ENCODE measurements at places on chromosomes 3 and 15.

DNA sequence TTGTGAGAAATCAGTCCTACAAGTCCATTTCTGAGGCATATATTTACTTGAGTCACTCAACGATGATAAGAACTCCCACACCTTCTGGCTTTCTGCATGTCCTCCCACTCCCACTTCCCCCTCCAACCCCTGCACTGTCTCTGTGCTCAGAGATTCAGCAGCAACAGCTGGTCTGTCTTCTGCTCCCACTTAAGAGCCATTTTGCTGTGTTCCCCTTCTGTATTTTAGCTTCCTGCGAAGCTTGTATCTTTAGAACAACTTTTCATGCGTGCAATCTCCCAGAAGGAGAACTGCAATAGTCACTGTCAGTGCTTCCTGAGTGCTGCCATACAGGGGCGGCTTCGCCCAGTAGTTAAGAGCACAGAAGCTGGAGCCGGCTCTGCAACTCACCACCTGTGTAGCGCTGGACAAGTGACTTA is 90.0 kb upstream of the SPATA12 start:
- no peak for DNase-seq

- no peak for DNase-seq
Measured at GRCh38 chr15:68990231-68990991, 24.1 kb upstream of the NOX5 start.

DNA sequence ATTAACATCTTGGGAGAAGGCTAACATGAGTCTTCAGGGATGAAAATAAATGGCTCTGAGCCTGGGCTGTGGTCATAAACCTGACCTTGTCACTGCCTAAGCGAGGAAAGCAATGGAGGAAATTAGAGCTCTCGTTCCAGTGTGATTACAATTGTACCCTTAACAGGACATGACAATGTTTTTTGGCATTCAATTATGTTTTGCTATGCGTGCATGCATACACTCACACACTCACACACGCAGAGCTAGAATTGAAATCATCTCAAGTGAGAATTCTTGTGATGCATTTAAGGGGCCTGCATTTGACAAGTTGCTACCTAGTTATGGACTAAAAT is 24.1 kb downstream of the ZNF80 start:
- no peak for DNase-seq

- no peak for DNase-seq
Measured at GRCh38 chr3:159649951-159650350, 338.7 kb upstream of the IL12A start.

- DNase-seq, result no peak
Measured at GRCh38 chr15:96312641-96313335, 17.7 kb upstream of the NR2F2 start.

DNA sequence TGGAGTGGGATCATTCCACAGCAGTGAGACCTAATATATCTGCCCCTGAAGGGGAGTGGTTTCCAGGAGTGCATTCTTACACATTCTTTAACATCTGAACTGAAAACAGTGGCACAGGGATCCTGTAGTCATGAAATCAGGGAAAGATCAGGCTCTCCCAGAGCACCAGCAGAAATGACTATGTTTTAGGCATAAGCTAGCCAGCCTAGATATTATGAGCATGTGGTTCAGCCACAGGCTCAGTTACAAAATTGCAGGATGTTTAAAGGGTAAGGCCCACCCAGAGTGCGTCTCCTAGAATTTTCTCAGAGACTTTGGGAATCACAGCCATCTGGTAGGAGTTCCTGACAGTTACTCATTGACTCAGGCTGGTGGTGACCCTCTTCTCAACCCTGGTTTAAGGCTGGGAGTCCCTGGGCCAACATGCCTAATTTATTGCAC is 20.9 kb downstream of the FSTL1 start:
- DNase-seq, result no peak

- DNase-seq, result no peak
Measured at GRCh38 chr3:160676547-160677303, at the start of gene ARL14. ARL14 (plus strand) TSS chr3:160677160; CDS start chr3:160677347, 187 bp downstream.

- DNase-seq, result peak; percentile 15
Measured at GRCh38 chr3:112013058-112013783, 14.5 kb downstream of the TAGLN3 start.

DNA sequence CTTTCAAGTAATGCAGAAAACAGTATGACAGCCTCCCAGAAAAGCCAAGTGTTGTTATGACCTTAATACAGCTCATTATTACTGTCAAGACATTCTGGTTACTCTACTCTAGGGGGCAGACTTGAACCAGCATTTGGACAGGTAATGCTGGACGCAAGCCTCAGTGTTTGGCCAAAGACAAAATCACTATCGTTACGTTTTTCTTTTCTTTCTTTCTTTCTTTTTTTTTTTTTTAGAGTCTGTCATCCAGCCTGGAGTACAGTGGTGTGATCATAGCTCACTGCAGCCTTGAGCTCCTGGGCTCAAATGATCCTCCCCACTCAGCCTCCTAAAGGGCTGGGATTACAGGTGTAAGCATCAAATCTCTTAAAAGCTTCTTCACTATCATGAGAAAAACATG is 29.4 kb upstream of the TMEM45A start:
- DNase-seq, result no peak

DNA sequence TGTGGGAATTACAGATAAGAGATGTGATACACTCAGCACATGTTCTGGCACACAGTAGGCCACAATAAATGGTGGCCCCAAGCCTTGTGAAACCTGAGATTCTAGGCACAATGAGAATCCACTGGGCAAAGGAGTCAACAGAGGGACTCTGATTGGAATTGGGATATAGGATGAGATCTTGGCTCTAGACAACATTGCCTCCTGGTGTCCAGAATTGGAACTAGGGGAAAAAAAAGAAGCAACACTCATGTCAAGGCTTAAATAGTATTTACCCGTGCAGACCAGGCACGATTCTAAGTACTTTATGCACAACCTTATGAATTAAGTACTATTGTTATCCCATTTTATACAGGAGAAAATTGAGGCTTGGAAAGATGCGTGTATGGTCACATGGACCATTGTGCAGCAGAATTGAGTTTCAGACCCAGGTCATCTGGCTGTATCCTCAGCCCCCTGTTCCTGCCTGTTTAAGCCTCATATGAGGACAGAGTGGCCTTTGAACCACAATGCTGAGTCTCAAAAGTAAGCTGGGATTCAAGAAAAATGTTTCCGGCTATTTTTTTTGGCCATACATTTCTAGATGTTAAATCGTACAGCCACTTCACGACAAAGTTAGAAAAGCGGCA is 124.8 kb downstream of the SV2B start:
- DNase-seq, result no peak

GRCh38 chr15:26555898-26556297 is 217.0 kb downstream of the GABRB3 start:
- no peak for DNase-seq

DNA sequence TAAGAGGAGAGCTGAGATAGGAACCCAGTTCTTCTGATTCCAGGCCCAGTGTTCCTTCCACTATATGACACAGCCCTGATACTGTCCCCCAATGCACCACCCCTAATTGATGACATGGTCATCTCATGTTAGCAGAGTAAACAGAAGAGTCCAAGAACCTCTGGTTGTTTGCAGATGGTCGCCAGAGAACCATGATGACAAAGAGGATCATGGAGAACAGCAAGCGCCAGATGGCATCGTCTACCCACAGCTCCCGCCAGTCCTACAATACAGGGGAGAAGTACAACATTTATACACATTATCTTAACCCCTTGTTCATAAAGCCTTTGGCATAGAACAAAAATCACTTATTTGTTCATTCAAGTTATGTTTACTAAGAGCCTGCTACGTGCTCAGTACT is 18.5 kb upstream of the VPS39 start:
- DNase-seq, result no peak

- DNase-seq, result no peak
Measured at GRCh38 chr15:70182858-70183695, 85.4 kb upstream of the TLE3 start.

- DNase-seq, result no peak
Measured at GRCh38 chr3:41684797-41685735, 276.8 kb downstream of the ULK4 start.

GRCh38 chr3:53780171-53780570 is 66.0 kb downstream of the CHDH start:
- no peak for DNase-seq

DNA sequence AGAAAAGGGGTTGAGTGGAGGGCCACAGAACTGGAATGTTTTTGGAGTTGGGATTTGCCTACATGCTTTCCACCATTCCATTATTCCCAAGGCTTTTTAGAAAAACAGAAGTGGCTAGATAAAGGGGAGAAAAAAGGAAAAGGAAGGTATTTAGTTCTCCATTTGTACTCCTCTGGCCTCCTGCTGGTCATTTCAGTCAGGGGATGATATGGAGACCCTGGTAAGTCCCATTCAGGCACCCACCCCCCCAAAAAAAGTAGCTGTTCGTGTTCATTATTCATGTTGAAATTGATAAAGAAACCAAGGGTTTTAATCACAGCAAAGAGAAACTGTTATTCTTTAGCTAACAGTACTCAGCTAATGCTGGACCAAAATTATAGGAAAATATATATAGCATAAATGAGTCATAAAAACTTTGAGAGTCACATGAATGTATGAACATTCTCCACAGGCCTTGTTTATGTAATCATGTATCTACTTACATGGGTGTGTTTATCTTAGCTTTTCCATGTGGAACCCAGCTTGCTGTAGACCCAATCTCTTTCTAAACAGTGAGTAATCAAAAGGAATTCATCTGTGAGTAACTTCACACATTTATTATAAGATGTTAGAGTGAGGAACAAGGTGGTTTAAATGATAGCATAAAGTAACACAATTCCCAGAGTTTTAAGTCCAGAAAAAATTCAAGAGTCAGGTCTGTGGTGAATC is 167.2 kb downstream of the KCNMB2 start:
- DNase-seq, result no peak

DNA sequence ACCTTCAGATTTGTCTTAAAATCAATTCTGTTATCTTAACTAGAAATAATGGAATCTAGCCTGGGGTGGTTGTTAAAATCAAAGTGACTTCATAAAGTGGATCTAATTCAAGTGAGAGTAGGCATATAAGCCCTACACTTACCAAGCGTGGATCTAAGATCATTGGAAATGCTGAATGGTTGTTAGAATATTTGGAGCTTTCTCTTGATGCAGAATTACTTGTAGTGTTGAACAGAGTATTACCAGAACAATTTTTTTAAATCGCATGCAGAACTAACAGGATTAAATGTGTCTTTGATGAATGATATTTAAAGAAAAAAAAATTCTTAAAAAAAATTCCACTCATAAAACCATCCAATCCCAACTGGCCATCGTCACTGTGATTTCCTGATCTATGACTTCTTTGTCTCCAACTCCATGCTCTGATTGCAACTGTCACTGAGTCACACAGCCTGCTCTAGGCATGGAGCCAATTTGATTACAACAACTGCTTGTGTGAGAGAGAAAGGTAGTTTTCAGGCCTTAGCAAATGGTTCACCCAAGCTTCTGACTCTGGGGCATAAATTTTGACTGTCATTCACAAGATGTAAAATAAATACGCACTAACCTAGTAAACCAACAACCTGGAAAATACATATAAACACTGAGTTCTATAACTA is 25.9 kb upstream of the SPRED1 start:
- DNase-seq, result no peak

DNA sequence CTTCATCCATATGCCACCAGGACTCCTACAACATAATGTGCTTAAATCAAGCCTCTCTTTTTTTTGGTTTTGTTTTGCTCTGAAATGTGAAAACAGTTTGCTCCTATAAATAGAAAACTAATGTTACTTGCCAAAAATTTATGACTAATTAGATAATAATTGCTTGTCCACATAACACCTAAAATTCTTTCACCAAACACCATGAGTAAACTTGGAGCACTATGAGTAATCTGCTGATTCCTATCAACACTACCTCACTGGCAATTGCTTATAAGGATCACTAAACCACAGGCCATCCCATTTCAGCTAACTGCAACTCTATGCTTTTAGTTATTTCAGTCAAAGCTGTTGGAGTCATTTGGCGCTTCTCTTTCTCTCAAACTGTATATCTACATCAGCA is 252.7 kb downstream of the EPHA3 start:
- DNase-seq, result no peak

GRCh38 chr3:119401503-119402440 is 61.6 kb downstream of the TMEM39A start:
- DNase-seq, result no peak

DNA sequence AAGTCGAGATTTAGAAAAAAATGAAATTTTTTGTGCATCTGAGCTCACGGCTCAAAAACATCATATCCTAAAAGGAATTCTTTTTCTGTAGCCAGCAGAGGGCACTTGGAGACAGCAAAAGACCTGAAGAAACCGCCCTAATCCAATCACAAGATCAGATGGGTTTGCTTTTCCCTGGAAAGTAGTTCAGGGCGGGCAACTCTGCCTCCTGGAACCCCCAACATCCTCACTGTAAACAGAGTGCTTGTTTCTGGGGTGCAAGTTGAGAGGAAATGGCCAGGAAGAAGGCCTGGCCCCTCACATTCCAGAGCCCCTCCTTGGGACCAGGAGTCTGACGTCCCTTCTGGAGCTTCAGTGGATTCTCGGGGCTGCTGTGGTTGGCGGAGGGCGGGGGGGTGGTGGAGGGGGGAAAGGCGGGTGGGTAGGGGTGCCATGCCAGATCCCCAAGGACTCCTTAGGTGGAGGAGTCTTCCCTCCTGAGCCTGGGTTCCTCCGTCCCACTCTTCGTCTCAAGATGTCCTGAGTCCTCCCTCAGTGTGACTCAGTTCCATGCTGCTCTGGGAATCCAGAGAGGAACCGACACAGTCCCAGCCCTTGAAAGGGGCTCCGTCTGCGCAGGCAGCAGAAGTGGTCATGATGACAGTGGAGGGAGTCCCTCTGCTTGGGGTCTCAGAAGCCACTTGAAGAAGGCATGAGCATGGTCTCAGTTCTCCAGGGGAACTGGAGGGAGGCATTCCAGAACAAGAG is 35.9 kb downstream of the CCK start:
- DNase-seq, result no peak

DNA sequence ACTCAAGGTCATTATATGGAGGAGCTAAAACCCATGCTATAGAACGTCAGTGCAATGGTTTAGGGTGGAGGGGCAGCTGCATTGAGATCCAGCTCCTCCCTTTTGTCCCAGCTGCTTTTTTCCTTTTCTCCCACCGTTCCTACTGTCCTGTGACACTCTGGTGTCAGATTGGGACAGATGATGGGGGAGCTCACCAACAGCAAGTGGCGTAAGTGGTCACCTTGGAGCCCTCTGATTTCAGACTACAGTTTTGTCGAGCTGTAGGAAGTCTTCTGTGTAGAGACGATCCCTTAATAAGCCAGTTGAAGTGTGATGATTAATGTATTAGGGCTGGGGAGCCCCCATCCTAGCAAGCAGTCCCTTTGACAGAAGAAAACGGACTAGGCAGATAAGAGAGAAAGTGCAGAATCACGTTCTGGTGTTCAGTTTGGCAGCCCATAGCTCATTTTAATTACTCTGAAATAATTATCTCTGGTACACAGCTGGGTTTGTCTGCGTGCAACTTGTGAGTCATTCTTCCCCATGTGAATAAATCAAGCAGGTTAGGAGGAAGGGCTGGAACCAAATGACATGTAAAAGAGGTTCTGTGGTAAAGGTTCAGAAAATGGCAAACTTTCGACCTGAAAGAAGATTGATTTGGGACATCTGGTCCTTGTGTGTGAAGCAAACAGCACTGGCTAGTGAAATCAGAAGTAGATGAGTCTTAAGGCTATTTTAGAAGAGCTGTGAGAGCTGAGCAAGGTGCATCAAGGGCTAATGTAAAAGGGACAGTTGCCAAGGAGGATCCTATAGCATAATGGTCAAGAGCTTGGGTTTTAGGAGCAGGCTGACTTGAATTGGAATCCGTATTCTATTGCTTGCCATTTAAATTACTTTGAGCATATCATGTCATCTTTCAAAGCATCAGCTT is 241.4 kb downstream of the EDEM1 start:
- no peak for DNase-seq

- DNase-seq, result no peak
Measured at GRCh38 chr3:122397201-122397600, 13.2 kb downstream of the FAM162A start.

- DNase-seq, result no peak
Measured at GRCh38 chr3:106566277-106566676, 697.5 kb upstream of the CBLB start.

Measured in T-cell (primary cell).